ENCODE measurements at places on chromosomes 6 and 20.
A peak's percentile ranks its signal among the peaks of the same experiment; 100 is the strongest.

- DNase-seq: no peak
These were observed 7.2 kb downstream of the HINT3 start for GRCh38 chr6:125963817-125964216.

GRCh38 chr20:53929974-53930650 lies 140.3 kb downstream of the BCAS1 start:
- DNase-seq: no peak

GRCh38 chr6:53627391-53628218 lies 38.0 kb downstream of the KLHL31 start:
- no peak for DNase-seq

DNA sequence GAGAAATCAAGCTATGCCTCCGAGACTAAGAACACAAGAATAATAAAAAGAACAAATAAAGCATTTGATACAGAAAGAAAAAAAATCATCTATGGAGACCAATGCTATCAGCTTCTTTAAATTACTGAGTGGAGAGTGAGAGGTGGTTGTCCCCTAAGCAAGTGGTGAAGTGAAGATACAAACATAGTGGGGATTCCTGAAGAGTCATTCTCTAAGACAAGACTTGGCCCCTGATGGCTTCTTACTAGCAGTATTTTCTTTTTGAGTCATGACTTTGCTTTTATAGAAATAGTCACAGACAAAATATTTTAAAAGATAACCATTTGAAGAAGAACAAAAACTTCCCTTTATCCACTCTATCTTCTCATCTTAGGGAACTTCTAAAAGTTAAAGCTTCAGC lies 261.4 kb upstream of the PRDM1 start:
- DNase-seq: no peak

GRCh38 chr6:13787137-13787536 lies 27.2 kb downstream of the MCUR1 start:
- no peak for DNase-seq

DNA sequence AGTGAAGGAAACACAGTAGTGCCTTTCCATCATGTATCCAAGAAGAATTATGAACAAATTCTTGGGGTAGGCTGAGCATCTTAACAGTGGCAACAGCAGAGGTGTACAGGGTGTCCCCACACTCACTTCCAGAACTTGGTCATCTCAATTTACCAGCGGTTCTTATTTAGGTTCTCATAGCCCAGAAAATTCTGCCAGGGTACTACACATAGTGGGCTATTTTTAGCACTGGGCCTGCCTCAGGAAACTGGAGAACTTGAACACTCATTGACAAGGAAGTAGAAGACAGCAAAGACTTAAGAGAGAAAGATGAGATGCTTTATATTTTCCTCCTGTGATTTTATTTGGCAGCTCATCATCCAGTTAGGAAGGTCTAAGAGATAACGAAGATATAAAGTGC lies 71.8 kb upstream of the PHIP start:
- DNase-seq: no peak

DNA sequence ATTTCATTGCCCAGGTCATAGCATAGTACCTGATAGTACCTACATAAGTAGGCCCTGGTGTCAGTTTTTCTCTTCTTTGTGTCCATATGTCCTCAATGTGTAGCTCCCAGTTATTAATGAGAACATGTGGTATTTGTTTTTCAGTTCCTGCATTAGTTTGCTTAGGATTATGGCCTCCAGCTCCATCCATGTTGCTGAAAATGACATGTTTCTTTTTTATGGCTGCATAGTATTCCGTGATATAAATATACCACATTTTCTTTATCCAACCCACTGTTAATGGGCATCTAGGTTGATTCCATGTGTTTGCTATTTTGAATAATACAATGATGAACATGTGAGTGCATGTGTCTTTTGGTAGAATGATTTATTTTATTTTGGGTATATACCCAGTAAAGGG lies 641.6 kb downstream of the RFPL4B start:
- no peak for DNase-seq

DNA sequence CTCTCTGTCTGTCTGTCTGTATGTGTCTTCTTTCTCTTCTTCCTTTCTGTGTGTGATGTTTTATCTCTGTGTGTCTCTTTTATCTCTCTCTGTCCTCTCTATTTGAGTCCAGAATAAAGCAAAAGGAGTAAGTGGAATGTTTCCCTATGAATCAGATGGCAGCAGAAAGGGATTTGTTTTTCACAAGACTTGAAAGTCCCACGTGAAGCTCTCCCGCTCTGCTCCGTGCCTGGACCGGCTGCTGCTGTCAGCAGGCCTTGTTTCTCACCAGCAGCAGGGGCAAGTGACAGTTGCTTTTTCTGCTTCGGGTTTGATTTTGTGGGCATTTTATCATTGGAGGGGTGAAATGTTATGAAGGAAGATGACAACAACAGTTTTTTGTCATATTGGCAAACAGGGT lies 212.7 kb downstream of the PACRG start:
- no peak for DNase-seq

DNA sequence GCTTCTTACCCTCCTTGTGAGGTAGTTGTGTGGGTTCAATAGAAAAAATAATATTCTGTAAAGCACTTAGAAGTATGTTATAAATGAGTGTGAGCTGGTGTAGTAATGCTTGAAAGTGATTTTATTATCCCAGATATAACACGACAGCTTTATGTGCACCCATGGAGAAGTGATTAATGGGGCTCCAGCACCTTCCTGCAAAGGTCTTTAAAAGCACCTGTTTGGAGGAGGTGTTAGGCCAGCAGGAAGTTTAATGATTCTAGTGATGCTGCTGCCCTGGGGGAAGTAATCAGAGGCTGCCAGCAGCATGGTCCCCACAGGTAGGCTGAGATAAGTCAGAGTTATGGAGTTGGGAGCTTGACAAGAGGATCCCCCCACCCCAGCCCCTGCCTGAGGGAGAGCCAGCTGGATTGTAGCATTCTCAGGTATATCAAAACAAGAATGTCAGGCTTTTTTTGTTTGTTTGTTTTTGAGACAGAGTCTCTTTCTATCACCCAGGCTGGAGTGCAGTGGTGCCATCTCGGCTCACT lies 166.3 kb downstream of the PHACTR1 start:
- DNase-seq: no peak

GRCh38 chr6:134195164-134195906 lies 122.6 kb downstream of the SGK1 start:
- DNase-seq: no peak

DNA sequence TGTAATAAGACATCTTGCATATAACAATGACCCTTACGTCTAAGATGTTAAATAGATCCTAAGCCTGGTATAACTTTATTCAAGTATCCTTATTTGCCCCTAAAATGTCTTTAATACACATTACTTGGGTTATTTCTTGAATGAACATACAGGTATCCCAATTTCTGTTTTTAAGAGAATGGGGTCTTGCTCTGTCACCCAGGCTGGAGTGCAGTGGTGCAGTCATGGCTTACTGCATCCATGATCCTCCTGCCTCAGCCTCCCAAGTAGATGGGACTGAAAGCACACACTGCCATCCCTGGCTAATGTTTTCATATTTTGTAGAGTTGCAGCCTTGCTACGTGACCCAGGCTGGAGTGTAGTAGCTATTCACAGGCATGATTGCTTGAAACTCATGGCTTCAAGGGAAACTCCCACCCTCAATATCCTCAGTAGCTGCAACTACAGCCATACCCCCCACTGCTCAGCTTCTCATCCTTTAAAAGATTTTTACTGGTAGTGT lies 10.4 kb upstream of the ZNFX1 start:
- DNase-seq: no peak

DNA sequence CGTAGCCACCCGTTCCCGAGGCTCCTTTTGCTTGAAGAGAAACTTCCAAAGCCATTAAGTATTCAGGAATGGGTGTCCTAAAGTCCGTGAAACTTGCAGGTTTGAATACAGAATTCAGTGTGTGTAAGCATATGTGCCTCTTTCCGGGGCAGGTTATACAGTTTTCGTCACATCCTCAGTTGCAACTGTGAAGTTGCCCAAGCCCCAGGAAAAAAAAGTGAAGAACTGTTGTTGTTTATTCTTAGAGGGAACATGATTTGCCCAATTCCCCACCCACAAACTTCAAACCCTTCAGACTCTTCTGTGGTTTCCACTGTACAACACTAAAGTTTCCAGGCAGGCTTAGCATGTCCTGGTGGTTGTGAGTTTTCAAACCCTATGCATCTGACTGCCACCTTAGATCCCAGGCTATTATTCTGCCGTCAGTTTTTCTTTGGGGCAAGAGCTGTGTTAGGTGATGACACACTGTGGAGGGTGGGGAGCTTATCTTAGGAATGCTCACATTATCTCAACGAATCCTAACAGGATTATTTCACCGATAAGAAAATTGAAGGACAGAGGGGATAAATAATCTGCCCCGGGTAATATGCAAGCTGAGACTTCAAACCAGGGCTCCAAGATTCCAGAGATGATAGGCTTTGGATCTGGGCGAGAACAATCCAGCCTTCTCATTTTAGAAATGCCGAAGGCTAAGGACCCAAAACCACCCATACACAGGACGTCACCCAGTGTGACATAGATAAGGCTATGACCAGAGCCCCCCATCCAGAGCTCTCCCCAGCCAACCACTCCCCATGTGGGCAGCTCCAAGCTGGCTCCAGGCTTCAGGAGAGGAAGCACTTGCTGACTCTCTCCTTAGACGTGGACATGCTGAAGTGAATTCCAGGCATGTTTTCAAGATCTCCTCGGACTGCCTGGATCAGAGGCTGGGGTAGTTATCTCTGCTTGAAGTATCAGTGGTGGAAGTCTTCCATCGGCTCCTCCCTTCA lies 81.7 kb upstream of the AFDN start:
- DNase-seq: no peak

DNA sequence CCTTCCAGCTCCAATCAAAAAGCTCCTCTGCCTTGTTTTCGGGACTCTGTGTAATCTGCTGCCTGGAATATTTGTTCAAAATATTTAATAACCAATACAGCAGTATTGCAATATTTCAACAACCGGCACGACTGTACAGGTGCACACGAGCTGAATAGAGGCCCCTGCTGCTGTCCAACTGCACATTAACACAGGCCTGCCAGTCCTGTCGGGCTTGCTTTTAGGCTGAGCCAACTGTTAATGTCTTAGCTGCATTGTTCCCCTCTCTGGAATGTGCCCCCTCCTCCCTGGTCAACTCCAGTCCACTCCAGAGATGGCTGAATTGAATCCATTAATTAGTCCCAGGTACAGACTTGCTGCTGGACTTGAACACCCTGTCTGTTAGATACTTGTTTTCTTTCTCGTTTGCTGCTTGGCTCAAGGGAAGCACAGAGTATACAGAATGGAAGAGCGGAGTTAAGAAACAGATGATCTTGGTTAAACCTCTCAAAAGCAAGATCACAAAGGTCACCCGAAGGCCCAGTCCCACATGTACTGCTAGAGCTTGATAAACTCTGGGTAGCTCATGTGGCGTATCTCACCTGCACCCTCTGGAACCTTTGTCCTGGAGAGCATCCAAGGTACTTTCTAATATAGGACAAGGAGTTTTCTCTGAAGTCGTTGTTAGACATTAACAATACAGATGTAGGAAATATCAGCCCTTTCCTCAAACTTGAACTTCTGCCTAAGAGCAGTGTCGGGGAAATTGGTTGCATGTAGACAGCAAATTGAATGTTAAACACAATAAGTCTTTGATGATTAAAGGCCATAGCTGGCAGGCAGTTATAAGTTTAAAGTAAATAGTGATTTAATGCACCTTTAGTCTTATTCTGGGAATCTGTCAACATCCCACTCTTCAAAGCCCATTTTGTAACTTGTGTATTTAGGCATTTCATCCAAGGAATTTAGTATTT lies 31.9 kb downstream of the SHLD1 start:
- DNase-seq: no peak

DNA sequence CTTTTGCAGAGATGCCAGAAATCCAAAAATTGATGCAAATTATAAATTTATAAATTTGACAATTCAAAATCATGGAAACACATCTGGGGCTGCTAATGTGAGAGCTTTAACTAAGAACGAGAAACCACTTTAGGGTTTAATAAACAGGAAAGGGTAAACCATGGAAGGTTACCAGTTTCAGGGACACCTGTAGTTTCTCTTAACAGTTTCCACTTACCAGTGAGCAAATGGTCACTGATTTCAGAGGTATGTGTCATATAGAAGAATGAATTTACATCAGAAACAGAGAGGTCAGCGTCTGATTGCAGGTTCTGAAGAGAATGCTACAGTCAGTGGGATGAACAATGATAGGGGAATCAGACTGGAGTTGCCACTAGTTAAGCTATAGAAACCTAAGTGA lies 24.8 kb upstream of the PCSK2 start:
- no peak for DNase-seq

DNA sequence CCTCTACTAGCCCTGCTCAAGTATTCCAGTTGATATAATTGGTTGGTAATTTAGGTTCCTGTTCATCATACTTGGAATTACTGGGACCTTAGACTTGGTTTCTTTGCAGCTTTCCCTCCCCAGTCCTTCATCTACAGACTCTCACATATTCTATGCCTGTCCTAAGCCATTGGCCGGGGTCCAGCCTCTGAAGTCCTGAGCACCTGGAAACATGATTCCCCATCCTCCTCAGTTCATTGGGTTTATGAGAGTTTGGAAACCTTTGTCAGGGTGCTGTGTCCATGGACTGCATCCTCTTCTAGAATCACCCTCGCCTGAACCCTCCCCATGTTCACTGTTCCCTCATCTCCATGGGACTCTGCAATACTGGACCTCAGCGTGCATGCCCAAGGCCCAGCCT lies 8.8 kb downstream of the GSTA2 start:
- no peak for DNase-seq

GRCh38 chr6:18368277-18369105 lies 18.7 kb upstream of the RNF144B start:
- no peak for DNase-seq

DNA sequence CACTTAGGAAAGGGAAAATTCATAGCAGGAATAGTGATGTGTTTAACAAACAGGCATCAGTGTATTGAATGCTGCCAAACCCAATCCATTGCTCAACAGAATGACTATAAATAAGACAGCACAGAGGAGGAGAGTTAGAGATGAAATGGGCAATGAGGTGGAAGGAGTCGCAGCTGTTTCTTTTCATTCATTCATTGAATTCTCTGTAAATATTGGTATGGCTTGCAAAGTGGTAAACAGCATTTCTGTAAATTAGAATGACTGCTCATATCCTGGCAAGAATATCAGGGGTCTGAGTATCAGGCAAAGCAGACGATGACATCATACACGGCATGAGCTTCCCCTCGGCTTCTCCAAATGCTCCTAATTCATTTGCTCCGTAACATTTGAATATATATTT lies 703.6 kb upstream of the SLC35B3 start:
- no peak for DNase-seq

GRCh38 chr6:28988536-28989311 lies 16.4 kb downstream of the ZNF311 start:
- DNase-seq: peak; percentile 79

DNA sequence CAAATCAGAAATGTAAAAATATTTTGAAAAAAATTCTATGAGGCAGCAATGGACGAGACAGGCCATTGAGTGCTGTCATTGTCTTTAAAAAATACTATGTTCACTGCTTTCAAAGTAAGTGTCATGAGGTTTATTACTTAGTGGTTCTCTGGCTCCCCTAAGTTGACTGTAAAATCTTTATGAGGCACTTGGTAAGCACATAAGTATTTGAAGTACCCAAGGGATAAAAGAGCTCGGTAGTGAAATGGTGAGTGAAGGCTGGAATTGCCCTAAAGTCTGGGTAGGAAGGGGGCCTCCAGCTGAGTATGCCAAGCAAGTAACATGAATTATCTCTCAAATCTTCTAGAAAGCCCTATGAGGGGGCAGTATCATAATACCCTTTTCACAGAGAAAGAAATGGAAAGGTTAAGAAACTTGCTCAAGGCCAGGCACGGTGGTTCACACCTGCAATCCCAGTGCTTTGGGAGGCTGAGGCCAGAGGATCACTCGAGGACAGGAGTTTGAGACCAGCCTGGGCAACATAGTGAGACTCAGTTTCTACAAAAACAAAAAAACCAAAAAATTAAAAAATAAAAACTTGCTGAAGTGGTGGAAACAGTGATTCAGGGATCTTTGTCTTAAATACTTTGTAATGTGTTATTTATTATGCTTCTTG lies 5.5 kb upstream of the CTCFL start:
- DNase-seq: no peak

Measured in CD4-positive, alpha-beta T cell treated with Interleukin-15 for 1 hour (primary cell).